SJCRH30 (cell line): ENCODE measurements at places on chromosomes 6 and 20. TPM values are rescaled to one million over a fixed set of nuclear protein-coding genes. Genes with fewer than 3 reads are reported as not detected.

The IP6K3 gene
- 10.3 and 11.2 TPM in 2 replicates for total RNA-seq

The CAGE1 gene
- 0.16 TPM in 1 of 2 replicates, not detected in the other for total RNA-seq

DNA sequence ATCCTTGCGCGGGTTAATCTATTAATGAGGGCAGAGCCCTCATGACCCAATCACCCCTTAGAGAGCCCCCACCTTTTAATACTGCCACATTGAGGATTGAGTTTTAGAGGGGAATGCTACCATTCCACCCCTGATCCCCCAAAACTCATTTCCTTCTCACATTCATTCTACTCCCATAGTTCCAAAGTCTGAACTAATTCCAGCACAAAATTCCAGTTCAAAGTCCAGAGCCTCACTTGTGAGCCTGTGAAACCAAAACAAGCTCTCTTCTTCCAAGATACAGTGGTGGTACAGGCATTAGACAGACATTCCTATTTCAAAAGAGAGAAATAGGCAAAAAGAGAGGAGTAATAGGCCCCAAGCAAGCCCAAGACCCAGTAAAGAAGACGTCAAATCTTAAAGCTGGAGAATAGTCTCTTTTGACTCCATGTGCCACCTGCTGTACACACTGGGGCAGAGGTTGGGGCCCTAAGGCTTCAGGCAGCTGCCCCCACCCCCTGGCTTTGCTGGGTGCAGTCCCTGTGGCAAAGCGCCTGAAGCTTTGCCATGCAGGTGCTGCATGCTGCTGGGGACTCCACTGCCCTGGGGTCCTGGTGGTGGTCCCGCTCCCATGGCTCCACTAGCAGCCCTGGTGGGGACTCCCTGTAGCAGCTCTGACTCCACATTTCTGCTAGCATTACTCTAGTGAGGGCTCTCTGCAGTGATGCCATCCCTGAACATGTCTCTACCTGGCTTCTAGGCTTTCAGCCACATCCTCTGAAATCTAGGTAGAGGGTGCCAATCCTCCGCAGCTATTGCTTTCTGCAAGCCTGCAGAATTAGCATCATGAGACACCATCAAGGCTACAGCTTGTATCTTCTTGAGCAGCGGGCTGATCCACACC is 41.3 kb downstream of the RSPH3 start:
- no peak overlapping the region for H3K4me3 ChIP-seq
- H3K27me3 ChIP-seq = no peaks in the 10 kb centered on the region
- no peaks in the 10 kb centered on the region for H3K4me1 ChIP-seq
- H3K27ac ChIP-seq = no peak overlapping the region
- no peak for DNase-seq

The BCAS1 gene
- total RNA-seq = 0.16 and 0.23 TPM in 2 replicates

- H3K4me3 ChIP-seq = no peak overlapping the region
- no peak for DNase-seq
- H3K27ac ChIP-seq = no peak overlapping the region
These were observed 40.3 kb downstream of the TRERF1 start for GRCh38 chr6:42411406-42411805.

DNA sequence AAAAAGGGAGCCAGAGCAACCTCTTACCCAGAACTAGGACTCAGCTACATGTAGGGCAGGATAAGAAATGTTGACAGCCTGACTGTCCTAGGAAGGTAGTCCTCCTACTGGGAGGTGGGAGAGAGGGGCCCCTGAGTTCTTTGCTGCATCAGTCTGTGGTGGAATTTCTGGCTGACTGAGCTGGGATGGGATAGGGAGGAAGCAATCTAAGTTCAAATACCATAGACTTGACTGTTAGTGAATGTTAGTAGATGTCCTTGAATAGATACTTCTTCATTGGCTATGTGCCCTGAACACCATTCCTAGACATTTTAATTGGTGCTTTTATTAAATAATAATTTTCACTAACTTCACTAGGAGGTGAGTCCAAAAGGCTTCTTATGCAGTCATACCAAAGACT is 1343.6 kb upstream of the CITED2 start:
- no peak overlapping the region for H3K27ac ChIP-seq
- no peaks in the 10 kb centered on the region for H3K36me3 ChIP-seq
- DNase-seq = no peak
- H3K27me3 ChIP-seq = no peaks in the 10 kb centered on the region
- no peak overlapping the region for H3K4me3 ChIP-seq

GRCh38 chr6:168293636-168294530 is 25.7 kb downstream of the DACT2 start:
- no peaks in the 10 kb centered on the region for H3K36me3 ChIP-seq
- H3K27ac ChIP-seq = no peak overlapping the region
- H3K4me1 ChIP-seq = no peaks in the 10 kb centered on the region
- no peak overlapping the region for H3K4me3 ChIP-seq
- peaks cover 21% of the 10 kb centered on the region for H3K27me3 ChIP-seq
- DNase-seq = no peak
